ENCODE measurements at places on chromosomes 7 and 10.

DNA sequence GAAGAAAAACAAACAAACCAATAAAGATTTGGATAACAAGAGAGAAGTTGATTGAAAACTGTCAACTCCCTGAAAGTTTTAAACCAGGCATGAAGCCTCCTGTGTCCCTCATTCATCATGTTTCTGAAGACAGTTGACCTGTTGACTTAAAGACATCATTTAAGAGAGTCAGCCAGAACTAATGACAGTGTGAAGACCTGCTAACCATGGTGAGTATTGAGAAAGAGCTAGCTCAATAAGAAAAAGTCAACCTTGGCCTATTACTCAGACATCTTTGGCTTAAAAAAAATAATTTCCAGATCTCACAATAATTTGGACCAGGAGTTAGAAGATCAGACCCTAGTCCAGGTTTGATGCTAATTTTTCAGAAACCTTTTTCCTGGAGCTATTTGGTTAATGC is 45.3 kb upstream of the ANKRD1 start:
- no peak for DNase-seq

GRCh38 chr7:151279868-151280267 is 31.4 kb upstream of the SMARCD3 start:
- no peak for DNase-seq

DNA sequence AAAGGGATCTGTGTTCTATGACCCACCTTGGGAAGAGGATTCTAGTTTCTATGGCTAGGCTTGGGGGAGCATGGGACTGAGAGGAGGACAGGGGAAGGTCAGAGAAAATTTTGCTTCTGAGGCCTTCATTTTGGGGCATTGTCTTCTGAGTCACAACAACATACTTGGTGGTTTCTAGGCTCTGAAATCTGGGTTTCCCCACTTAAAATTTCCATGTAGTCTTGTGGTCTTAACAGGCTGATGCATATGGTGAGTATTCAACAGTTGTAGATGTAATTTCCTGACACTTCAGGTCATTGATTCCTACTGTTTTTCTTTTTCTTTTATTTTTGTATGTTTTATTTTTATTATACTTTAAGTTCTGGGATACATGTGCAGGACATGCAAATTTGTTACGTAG is 88.5 kb downstream of the ANKRD7 start:
- no peak for DNase-seq

DNA sequence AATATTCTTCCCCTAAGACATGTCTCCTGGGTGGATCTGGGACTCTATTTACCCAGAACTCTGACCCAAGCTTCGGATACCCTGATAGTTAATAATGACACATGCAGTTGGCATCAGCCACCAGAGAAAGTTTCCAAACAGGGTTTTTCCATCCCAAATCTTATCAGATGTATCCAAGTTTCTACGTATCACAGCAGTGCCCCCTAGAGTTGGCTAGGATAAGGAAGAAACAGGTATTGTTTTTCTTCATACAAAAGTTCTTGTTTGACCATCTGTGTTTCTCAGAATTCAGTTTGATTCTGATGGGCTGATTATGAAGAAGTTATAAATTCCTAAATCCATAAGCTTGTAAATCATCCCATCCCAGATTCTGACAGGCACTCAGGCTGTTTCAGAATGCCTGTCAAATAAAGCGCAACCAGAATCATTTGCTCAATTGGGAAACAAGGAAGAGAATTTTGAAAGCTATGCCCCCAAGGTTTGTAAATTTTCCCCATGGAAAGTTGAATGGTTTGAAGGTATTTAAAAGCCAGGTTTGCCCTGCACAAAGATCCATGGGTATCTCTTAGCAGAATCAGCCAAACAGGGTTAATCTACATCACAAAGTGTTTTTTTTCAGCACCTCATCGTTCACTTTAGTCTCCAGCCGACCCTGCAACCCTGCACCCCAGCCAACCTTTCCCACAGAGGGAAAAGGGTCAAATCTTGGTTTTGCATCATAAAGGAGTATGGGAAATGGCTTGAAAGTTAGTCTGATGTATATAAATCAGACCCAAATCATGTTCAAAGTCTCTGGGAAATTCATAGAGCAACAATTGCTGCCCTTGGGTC is 47.4 kb downstream of the NRAP start:
- DNase-seq: no peak

DNA sequence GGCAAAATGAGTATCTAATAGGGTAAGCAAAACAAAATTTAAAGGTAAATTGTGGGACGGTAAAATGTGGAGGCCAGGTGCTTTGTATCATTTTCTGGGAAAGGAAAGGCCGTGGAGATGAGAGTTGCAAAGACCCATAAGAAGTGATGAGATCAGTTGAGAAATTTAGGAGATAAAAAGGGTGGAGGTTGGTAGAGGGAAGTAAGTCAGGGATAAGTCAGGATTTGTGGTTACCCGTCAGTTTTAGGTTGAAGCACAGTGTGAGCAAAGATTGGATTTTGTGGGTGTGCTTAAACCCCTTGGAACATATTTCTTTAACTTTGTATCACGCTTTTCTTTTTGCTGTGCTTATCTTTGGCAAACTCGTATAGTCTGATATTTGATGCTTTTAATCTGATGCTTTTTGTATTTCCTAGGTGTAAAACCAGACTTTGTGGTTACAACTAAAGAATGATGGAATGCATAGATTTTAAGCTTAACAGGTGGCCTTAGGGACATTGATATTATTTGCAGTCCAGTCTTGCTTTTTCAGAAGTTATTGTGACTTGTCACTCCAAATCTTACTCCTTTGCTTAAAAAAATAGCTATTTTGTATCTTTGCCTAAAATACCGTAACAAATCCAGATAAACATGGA is 1.2 kb downstream of the BTRC start:
- DNase-seq: no peak

DNA sequence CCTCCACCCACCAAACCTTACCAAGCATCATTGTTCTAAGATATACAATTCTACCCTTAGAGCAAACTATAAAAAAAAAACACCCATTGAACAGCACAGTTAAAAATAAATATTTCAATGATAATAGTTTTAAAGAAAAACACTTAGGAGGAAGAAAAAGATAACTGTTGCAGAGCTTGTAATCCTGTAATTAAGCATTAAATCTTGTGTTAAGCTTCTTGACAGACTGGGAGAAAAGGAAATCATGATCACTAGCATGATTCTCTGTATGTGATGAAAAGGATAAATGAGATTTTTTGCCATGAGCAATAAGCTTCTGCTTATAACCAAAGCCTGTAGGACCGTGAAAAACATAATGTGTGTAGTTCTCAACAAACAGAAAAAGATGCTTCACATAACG is 289.8 kb downstream of the CACNA2D1 start:
- no peak for DNase-seq

DNA sequence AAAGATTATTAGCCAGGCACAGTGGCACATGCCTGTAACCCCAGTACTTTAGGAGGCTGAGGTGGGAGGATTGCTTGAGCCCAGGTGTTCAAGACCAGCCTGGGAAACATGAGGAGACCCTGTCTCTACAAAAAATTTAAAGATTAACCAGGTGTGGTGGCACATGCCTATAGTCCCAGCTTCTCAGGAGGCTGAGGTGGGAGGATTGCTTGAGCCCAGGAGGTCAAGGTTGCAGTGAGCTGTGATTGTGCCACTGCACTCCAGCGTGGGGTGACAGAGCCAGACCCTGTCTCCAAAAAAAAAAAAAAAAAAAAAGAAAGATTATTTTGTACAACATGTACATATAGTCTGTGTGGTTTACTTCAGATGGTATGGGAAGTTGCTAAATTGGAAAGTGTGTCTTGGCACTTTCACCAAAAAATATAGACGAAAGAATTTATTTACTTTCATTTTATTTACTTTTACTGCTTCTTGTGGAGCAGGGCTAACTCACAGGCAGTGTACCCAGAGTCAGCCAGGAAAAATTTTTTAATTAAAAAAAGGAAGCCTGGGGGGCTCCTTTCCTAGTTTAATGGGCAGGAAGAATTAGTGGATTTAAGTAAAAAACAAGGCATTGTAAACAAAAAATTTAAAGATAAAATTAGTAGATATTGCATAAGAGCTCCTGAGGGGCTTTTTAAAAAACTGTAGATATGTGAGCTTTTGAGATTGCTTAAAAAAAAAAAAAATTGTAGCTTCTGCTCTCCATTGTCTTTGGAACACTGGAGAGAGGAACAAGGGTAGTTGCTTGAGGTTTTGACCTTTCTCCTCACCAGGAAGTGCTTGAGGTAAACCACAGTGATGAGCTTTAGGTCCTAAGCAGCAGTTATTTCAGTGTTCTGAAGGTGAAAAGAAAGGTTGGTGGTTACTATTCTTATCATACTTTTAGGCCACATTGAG is 44.6 kb upstream of the VDAC2 start:
- no peak for DNase-seq

DNA sequence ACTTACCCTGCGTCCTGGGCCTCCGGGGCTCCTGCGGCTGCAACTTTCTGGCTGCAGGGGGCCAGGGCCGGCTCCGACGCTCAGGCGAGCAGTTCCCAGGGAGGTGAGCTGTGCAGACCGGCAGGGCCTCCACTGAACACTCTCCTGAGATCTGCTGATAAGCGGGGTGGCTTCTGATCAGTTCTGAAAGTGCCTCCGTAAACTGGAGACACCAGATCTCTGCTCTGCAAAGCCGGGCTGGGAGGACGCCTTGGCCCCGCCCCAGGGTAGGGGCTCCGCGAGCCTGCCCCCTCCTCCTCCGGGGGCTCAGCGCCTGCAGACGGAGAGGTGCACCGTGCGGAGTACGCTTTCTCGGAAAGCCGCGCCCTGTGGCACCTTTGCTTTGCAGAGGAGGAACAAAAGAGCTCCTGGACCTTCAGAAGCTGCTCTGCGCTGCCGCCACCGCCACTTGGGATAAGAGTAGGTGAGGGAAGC is 141.3 kb upstream of the VKORC1L1 start:
- peak; percentile 23 for DNase-seq

GRCh38 chr7:48962821-48963505 is 38.6 kb downstream of the CDC14C start:
- DNase-seq: no peak

GRCh38 chr10:101118031-101118430 is 13.1 kb upstream of the TLX1 start:
- DNase-seq: no peak

DNA sequence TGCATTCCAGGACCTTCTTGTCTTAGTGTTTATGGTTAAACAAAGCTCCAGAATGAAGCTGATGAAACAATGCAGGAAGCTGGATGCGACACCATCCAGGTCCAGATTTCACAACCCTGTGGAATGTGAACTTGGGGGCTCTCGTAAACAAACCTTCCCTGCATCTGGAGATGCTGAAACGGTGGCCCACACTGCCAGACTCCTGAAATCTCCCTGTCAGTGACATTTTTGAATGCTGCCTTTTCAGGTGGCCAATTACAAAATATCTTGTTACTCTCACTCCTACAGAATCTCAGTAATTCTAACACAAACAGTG is 18.8 kb downstream of the VIPR2 start:
- DNase-seq: no peak

DNA sequence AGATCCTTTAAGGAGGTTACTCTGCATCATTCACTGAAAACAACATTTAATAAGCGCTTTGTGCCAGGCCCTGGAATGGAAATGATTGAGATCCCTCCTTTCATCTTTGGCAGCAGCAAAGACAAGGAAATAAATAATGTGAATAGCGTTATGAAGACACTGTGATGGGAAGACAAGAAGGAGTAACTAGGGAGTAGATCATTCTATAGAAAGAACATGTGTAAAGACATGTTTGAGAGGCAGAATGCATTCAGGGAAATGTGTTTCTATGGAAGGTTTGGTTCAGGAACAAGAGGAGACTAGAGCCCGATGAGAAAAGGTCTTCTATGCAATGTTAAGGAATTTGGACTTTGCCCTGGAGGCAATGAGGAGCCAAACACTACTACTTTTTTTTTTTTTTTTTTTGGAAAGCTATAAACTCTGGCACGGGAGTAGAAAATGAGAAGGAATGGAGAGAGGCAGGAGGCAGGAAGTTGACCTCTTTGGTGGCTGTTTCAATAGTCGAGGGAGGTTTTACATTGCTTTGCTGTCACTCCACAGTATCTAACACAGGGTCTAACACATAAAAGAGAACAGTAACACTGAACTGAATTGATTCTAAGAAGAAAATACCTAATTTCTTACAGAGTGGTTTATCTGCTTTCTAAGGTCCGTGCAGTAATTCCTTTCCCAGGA is 44.9 kb downstream of the SMURF1 start:
- DNase-seq: no peak

DNA sequence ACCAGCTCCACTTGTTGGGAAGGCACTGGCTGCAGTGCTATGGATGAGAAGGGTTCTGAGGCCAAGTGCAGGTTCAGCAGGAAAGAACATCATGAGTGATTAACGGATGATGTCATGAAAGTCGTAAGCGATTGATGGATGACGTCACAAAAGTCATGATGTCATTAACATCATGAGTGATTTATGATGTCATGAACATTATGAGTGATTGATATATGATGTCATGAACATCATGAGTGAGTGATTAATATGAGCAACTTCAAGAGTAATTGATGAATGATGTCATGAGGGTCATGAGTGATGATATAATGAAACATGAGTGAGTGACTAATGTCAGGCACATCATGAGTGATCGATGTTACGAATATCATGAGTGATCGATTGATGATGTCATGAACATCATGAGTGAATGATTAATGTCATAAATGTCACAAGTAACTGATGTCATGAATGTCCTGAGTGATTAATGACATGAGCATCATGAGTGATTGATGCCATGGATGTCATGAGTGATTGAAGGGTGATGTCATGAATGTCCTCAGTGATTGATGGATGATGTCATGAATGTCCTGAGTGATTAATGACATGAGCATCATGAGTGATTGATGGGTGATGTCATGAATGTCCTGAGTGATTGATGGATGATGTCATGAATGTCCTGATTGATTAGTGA is 185.6 kb downstream of the PAXIP1 start:
- DNase-seq: no peak

- DNase-seq: no peak
These were observed 2.8 kb downstream of the SP8 start for GRCh38 chr7:20783700-20784387.

- DNase-seq: no peak
These were observed 819.1 kb downstream of the GRID1 start for GRCh38 chr10:85547460-85548023.

- no peak for DNase-seq
These were observed 9.7 kb upstream of the CAMK2G start for GRCh38 chr10:73884017-73884416.

DNA sequence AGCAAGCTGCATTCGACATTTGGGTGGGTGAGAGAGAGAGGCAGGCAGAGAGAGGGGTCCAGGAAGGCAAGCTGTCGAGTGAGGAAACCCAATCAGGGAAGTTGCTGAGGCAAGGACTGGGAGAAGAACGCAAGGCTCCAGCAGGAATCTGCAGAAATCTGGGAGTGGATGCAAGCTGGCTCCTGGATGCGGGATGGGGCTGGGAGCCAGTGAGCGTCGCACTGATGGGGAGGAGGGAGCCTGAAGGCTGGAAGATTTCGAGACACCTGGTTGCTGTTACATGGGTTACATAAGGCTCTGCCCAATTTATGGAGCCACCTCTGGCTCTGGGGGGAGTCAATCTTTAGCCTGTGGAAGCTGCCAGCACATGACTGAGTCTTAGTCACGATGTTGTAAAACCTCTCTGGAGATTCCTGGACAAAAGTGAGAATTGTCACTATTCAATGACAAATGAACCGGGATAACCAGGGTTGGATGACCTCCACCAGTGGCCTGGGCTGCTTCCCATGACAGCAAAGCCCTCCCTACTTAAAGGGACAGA is 51.1 kb upstream of the ADRB1 start:
- no peak for DNase-seq
